T-helper 9 cell (primary cell): ENCODE measurements at places on chromosomes 12 and 14.

- DNase-seq: no peak
Observed at GRCh38 chr14:75459099-75459741, 31.4 kb downstream of the JDP2 start.

DNA sequence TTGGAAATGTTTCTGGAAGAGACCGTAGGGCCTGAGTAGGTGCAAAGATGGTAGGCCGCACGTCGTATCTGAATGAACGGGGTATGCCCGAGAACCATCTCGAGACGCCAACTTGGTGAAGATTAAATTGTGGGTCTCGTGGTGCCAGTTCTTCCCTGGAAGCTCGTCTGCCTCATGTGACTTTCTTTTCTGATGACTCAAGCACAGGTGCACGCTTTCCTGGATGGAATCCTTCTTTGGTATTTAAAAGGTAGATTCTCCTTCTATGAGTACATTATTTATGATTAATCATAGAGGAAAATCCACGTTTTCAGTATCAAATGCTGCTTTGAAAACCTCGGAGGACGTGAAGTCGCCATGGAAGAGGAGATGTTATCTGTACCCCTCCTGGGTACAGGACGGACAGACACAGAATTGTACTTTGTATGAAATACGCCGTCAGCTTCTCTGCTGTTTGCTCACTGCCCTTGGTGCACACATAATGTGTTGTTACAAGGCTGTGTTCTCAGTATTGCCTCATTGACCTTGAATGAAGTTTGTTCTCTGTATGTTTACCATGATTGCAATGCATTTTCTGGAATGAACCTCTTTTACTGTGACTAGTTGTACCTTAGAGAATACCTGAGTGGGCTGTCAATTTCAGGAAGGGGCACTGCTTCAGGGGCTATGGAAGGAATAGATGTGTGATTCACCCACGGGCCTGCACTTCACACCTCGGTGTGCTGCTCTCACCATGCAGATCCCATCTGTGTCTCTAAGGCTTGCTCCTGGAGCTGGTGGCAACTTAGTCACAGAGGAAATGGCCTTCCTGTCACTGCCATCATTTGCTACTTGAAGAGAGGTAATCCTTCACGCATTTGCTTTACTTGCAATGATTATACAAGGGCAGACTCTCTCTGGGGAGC, 137.3 kb upstream of the RTL1 start:
- no peak for DNase-seq

- no peak for DNase-seq
Observed at GRCh38 chr12:71128191-71128788, 29.5 kb downstream of the TSPAN8 start.

DNA sequence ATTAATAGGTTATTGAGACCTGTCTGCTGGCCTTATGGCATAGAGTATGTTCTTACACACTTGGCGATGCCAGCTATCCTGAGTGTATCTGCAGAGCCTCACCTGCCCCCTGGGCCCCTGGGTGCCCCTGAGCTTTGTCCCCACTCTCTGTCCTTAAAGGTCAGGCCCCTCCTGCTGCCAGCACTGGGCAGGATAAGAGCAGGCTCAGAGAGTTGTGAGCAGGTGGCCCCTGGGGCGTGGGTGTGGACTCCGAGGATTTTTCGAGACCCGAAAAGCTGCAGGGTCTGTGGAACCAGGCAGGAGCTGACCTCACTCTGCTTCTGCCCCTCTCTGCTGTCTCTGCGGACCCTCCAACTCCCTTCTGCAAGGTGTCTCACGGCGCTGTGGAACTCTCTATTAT, 8.2 kb downstream of the HIP1R start:
- DNase-seq: no peak

- no peak for DNase-seq
Observed at GRCh38 chr12:63302269-63302940, 151.4 kb upstream of the AVPR1A start.

- no peak for DNase-seq
Observed at GRCh38 chr12:112808156-112808555, 16.6 kb downstream of the RPH3A start.

DNA sequence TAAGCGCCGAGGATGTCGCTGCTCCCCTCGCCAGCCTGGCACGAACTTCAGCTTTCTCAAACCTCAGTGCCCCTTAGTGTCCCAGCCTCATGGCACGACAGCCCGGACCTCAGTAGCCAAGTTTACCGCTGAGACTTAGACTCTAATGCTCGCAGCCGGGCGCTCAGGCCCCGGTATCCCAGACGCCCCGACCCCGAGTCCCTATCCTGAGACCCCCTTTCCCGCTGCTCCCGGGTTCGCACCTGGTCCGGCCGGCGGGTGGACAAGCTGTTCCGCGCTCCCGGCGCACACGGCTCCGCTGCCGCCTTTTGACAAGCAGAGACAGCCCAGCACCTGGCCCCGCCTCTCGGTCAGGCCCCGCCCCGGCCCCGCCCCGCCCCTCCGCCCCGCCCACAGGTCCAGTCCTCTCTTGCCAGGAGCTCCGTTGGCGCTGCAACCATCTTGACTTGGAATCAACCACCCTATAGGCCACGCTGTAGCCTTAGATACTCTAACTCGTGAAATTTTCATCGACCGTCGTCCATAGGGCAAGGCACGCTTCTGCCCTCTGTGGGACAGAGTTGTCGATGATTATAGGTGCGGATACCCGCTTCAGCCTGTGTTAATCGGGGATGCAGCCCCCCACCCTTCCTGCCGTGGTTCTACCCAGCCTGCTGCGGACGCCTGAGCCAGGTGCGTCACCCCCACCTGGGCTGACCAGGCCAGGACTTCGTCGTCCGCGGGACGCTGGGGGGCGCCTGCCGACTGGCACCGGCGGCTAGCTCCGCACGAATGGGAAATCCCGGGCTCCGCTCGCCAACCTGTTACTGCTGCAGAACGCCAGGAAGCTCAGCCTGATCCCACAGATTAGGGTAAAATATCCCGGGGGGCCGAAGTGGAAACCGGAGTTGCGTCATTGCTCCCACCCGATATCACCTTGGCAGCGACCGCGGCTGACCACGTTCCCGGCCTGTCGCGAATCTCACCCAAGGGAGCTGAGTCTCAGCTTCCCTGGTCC, at the start of gene VDR:
Gene VDR, minus strand, starts transcription at position 282 of the 997 bp plus-strand sequence. CDS start 25,881 bp downstream, outside the sequence.
- DNase-seq: peak; percentile 61

GRCh38 chr12:131607658-131608447, 103.0 kb upstream of the SFSWAP start:
- no peak for DNase-seq

DNA sequence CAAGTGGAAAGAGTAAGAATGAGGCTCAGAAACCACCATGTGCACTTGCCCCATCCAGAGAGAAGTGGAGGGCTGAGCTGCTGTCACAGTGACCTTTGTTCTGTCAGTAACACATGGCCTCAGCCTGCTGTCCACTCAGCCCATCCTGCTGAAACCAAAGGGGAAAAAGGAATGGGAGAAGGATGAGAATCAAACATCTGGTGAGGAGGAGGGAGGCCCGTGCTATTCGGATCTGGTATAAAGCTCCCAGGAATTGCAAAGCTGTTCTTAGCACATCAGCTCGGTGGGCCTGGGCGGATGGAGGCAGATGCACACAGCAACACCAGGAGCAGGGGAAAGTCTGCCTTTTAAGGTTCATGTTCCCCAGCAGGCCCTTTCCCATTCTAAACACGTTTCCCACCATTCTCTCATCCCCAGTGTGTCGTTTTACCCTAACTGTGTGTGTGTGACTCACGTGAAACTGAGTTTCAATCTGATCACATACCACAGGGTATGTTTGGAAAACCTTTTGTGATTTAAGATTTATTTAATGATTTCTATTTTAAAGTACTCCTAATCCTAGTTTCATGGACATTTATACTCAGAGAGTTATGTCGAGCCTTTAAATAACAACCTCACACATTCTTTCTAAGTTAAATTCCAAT, 36.8 kb downstream of the RTRAF start:
- DNase-seq: no peak

DNA sequence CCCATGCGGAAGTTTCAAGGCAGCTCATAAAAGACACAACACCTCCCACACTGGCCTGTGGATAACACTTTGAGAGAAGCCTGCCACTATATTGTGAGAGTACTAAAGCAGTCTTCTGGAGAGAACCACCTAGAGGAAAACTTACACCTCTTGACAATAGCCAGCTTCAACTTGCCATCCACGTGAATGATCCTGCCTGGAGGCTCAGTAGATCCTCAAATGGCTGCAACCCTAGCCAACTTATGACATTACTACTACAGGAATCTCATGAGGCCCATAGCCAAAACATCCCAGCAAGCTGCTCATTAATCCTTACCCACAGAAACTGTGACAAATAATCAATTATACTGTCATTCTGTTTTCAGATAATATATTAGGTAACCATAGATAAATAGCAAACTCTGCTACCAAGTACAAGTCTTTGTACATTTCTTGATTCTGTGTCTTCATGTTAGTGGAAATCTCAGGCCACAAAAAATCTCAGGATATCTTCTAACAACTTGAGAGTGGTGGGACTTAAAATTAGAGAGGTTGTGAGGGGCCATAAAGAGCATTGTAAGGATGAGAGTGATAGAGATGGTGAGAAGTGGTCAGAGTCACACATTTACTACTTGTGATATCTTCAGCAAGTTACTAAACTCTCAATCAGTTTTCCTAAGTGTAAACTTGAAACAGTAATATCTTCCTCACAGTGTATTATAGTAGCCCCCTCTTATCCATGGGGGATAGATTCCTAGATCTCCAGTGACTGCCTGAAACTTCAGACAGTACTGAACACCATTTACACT, 368.0 kb downstream of the C12orf50 start:
- DNase-seq: no peak
